Stimulated activated naive CD4-positive, alpha-beta T cell (primary cell): ENCODE measurements at places on chromosomes 16 and 17.

GRCh38 chr16:1494129-1494640, 1.0 kb downstream of the TELO2 start:
- DNase-seq: no peak

- no peak for DNase-seq
These were observed 1.1 kb downstream of the G6PC1 start for GRCh38 chr17:42901535-42902229.

DNA sequence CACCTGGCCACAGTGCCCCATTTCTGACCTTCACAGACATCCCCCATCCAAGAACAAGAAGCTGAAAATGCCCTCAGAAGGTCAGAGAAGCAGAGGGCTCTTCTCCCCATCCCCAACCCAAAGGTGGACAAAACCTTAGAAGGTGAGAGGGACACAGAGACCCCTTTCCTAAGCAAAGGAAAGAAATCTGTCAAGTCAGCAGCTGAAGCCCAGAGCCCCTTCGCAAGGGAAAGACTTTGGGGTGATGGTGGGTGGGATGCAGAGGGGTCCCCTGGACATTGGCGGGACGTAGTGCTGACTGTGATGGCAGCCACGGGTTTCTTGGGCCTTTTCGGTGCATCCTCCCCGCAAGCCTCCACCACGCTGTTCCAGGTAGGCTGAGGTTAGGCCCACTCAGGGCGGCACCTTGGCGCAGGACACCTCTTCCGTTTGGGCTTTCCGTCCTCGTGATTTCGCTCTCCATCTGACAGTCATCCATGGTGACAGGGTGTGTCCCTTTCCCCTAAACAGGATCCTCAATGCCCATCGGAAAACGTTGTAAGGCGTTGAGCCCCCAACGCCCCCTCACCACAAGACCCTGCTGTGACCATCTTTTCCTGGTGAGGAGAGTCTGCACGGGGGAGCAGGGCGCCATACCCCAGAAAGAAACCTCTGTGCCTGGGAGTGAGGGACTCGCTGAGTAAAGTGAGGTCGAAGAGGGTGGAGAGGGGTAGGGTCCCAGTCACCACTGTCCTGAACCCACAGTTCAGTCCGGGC, 10.7 kb upstream of the GSDMA start:
- DNase-seq: no peak

- no peak for DNase-seq
These were observed 50.4 kb upstream of the CIBAR2 start for GRCh38 chr16:85162478-85163277.

DNA sequence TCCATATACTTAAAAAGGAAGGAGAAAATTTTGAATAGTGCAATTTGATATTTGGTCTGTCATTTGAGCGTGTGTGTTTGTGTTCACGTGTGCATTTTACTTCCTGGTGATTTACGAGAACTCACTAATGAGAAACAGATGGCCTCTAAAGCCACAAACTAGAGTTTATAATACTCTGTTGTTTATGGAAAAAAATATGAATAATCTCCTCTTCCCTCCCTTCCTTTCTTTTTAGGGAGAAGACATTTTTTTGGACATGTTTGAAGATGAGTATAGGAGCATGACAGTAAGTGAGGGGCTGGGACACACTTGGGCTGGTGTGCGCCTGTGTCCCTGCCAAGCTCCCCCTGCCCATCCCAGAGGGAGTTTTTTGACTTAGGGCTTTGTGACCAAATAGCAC, 102.7 kb downstream of the CLEC16A start:
- DNase-seq: no peak

- DNase-seq: no peak
These were observed 31.5 kb downstream of the NLRP1 start for GRCh38 chr17:5552841-5553240.

- DNase-seq: no peak
These were observed 72.6 kb downstream of the NLK start for GRCh38 chr17:28115046-28115445.

DNA sequence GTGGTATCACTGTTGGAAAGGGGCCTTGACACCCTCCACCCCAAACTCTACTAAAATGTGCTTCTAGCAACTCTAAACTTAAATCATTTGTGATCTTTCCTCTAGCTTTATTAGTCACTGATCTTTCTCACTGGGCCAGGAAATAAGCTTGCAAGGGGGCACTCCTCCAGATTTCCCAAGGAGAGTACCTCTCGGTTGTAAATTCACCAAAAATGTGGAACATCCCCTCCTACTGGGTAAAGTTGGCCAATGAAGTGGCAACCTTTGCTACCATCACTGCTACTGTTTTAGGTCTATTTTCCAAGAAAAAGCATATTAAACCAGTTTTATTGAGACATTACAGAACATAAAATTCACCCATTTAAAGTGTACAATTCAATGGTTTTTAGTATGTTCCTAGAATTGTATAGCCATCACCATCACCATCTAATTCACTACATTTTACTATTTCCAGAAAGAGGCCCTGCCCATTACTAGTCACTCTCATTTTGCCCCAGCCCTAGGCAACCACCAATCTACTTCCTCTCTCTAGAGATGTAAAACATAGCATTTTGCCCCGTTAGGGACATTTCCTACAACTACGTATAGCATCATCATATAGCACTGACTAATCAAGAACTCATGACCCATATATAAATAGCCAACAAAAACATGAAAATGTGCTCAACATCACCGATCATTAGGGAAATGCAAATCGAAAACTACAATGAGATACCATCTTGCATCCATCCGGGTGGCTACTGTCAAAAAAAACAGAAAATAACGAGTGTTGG, 44.6 kb upstream of the ADCY9 start:
- DNase-seq: no peak
